ENCODE measurements at places on chromosomes 16 and 17.

- DNase-seq: no peak
Observed at GRCh38 chr16:31080756-31081419, 6.7 kb downstream of the ZNF646 start.

- no peak for DNase-seq
Observed at GRCh38 chr16:19021747-19022146, 38.0 kb downstream of the TMC7 start.

DNA sequence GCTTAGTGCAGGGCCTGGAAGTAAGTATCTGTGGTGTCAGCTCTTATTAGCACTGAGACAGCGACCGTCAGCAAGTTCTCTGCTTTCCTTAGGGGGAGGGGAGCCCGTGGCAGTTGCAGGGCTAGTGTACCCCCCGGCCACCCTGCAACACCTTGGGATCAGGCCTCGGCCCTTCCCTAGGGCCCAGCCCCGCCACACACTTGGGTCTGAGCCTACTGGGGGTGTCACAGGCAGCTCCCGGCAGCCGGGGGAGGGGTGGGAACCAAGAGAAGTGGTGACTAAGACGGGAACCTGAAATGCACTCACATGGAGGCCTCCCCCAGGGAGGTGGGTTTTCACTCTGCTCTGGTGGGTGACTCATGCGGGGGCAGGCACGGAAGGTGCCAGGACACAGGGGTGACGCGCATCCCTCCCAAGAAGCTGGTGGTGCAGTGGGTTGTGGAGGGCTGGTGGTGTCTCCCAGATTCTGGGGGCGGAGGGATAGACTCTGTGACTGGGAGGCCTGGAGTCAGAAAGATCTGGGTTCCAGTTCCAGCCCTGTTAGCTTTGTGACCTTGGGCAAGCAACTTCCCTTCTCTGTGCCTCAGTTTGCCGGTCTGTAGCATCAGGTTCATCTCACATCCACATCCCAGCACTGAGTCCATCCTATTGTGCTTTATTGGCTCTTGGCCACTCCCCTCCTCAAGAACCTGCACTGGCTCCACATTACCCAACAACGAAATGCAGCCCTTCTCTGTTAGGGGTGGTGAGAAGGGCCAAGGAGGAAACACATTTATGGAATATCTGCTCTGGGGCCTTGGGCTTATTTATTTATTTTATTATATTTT, 44.5 kb downstream of the LAT start:
- DNase-seq: peak; percentile 78

GRCh38 chr16:69691980-69692911, 34.1 kb downstream of the NQO1 start:
- no peak for DNase-seq

DNA sequence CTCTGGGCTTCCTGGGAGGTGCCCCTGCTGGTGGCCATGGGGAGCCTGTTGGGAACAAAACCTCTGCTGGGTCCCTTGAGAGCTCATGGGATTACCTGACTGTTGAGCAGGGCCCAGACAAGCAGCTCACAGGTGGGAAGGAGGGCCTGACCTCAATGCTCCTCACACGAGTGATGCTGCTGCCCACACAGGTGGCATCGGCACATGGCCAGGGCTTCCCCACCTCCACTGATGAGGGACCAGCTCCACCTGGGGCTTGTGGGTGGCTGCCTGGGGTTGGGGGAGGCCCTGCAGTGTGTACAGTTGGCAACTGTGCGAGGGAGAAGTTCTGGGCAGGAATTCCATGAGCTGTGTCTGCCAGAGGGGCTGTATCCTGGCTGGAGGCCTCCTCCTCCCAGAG, 87.8 kb upstream of the NLRP1 start:
- no peak for DNase-seq

DNA sequence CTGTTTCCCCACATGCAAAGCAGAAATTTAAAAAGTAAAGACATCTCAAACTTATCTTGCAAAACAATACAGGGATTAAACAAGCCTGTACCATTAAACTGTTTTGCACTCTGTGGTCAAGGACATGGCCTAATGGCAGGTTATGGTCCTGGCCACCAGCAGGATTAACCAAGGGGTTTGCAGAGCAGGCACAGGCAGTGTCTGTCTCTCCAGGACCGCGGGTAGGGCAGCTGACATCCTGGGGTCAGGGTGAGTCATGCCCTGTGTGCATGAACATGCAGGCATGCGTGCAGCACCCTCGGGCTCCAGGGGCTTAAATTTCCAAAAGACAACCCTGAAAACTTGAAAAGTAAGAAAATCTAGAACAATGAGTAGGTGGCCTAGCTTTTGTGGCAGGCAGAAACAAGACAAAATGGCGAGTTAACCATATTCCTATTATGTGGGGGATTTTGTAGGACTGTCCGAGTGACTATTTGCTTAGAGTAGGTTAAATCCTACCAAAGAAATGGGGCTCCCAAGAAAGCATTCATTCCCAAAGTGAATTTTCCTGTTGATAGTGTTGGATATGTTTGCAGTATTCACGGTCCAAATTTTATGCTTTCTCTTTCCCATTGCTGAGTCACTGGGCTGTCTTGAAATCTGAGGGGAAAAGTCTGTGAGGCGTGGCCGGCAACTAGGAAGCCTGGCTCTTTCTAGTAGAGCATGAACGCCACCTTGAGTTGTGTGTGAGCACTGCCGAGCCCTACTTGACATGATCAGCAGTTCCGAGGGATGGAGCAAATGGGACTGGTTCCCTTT, 158.4 kb upstream of the FAM20A start:
- DNase-seq: peak; percentile 80

GRCh38 chr17:38463451-38463858, 35.2 kb downstream of the ARHGAP23 start:
- DNase-seq: no peak

Data from putamen (tissue), 1 donor.